ENCODE measurements at places on chromosomes 7 and 10. TPM values are rescaled to one million over a fixed set of nuclear protein-coding genes. Genes with fewer than 3 reads are reported as not detected.

Gene UCN3
- polyA plus RNA-seq = not detected

Gene HMX3
- 0.05 TPM for polyA plus RNA-seq

Gene GPR22
- polyA plus RNA-seq = not detected

Gene KCNIP2
- 2.7 TPM for polyA plus RNA-seq

Gene CDK1
- 15.1 TPM for polyA plus RNA-seq

Gene SPAM1
- not detected for polyA plus RNA-seq

Gene TECPR1
- 2.4 TPM for polyA plus RNA-seq

Gene LRRC18
- polyA plus RNA-seq = not detected

Gene CCDC172
- polyA plus RNA-seq = 1.1 TPM

- DNase-seq = peak; percentile 88
Measured at GRCh38 chr7:2104107-2104710, 128.5 kb downstream of the MAD1L1 start.

DNA sequence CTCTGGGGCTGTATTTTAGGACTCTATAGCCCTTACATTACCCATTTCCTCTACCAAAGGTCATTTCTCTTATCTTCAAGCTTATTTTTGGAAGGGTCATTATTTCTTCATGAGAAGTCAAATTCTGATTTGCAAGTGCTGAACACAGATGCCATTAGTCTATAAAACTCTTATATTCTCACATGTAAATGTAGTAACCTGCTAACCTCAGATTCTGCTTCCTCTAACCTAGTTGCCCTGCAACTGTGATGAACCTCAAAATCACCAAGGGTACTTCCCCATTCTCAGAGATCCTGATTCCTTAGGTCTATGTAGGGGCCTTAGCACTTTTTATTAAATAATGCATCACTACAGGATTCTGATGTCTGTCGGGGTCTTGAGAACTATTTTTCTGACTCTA lies 6.3 kb downstream of the FAS start:
- DNase-seq = no peak

DNA sequence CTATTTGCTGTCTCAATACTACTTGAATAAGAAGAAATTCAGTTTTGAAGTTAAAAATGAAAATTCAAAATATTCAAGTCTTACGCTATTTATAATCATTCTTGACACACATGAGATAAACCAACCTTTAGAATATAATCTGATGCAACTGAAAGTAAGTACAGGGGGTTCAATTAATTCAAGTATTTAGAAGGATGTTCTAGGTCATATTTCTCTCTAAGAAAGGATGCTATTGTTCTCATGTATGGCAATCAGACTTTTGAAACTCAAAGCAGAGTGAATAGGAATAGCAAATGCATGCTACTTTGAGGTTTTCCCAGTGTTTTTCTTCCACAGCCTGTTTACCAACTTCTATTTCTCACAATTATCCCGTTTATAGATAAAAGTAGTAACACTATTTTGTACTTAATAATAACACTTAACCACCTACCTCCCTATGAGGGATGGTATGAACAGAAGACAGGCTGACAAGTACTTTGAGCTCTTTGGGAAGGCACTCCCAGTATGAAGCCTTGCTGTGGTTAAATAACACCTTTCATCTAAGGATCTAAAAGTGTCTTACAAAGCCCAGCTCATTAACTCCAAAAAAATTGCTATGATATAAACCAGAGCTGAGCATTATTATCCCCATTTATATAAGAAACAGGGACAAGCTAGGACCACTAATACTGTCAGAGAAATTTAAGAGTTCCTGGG lies 18.0 kb upstream of the SPOCK2 start:
- DNase-seq = no peak

DNA sequence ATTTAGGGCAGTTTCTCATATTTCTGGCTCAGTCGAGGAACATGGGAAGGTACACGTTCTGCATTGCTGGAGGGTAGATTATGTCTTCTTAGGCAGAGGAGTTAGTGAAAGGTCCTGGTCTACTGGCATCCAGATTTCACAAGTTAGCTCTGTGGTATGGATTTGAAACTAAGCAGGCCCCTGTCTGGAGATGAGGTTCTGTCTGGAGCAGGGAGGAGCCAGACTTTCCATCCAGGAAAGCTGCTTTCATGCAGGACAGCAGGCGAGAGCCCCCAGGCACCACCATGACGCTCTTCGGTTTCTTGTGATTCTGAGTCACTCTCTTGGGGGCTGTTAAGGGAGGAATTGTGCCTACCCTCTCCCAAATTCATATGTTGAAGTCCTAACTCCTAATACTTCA lies 184.3 kb downstream of the KIAA1217 start:
- DNase-seq = no peak

DNA sequence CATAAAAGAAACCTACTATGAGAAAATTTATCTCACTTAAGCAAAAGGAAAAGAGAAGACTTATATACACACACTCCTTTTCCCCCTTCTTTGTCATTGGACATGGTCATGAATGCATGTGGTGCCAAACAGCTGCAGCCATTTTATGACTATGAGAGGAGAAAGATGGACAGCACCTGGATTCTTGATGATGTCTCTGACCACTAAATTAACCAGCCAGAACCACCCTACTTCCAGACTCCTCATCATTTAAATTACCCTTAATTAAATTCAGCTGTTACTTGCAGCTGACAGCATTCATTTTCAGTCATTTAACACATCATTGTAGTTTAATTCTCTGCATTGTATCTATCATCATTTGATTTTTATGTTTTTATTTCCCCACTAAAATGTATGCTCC lies 379.0 kb upstream of the HPS1 start:
- no peak for DNase-seq

- no peak for DNase-seq
Measured at GRCh38 chr7:15219758-15220157, 317.2 kb upstream of the DGKB start.

DNA sequence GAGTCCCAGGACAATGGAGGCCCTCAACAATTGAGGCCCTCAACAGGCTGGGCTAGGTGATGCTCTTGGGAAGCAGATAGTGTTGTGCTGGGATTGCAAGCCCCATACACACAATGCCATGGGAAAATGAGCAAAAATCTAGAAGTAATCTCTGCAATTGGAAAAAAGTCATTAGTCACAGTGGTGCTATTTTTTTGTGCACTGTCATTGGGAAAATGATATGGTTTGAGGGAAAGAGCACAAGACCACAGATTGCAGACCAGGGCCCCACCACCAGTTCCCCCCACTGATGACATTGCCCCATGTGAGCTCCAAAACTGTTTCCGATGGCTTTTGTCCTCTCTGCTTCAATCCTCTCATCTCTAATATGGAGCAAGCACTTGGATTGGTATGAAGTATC lies 1.9 kb downstream of the KCTD7 start:
- no peak for DNase-seq

- no peak for DNase-seq
Measured at GRCh38 chr10:22309180-22310000, 6.8 kb upstream of the COMMD3 start.

GRCh38 chr7:26667514-26668133 lies 196.8 kb downstream of the SKAP2 start:
- no peak for DNase-seq

DNA sequence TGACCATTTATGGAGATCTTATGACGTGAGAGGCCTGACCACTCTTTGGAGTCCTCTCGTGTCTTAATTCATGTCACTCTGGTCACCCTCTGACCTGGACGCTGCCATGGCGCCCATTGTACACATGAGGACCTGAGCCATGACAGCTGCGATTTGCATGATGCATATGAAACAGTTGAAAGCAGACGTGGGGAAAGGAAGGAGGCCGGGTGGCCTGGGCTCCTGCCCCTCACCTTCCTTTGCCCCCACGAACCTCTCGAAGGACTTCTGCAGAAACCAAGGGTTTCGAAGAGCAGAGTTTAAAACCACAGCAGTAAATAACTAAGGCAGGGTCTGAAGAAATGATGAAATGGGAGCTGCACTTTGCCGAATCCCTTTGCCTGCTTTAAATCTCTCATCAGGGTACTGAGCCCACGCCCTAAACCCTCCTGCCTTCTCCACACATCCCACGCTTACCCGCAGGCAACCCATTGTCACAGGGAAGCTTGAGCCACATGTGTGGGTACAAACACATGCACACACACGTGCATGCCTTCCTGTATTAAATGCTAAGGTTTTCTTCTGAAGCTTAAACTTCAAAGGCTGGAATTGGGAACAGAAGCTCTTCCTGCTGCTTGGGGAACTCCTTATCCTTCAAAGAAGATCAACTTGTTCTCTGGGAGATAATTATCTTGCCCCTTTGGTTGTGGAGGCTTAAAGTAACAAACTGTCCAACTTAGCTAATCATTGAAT lies 11.7 kb upstream of the CALML3 start:
- no peak for DNase-seq

- peak; percentile 84 for DNase-seq
Measured at GRCh38 chr7:127347567-127348246, 44.8 kb downstream of the ZNF800 start.

GRCh38 chr10:131350660-131351059 lies 39.1 kb upstream of the TCERG1L start:
- DNase-seq = no peak
